ENCODE measurements at places on chromosomes 6 and 20.

GRCh38 chr20:4328541-4328940 is 313.2 kb upstream of the RNF24 start:
- DNase-seq = no peak

GRCh38 chr20:37347891-37348791 is 2.2 kb downstream of the SRC start:
- DNase-seq = no peak

DNA sequence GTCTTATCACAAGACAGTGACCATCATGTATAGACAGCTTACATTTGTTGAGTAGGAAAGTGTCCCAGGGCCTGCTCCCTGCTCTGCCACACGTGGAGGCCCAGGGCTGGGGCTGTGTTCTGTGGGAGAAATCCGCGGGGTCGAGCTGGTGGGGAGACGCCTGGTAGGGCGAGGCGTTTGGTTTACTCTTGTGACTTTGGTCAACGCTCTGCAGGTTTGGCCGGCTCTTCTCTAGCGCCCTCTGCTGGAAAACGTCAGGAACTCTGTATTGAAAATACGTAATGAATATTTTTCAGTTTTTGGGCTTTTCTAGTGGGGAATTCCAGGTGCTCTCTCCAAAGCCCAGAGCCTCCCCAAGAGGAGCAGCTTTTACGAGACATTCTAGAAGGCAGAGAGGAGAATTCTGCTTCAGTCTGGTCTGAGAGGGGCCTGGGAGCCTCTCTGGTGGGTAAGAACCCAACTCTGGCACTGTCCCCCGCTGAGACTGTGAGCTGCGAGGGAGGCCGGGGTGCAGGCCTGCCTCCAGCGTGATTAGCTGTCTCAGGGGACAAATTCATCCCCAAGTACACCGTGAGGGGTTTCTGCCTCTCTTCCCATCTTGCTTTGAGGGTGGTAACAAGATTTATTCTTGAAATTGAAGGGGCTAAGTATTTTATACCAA is 112.6 kb upstream of the RALGAPA2 start:
- DNase-seq = peak; percentile 38

DNA sequence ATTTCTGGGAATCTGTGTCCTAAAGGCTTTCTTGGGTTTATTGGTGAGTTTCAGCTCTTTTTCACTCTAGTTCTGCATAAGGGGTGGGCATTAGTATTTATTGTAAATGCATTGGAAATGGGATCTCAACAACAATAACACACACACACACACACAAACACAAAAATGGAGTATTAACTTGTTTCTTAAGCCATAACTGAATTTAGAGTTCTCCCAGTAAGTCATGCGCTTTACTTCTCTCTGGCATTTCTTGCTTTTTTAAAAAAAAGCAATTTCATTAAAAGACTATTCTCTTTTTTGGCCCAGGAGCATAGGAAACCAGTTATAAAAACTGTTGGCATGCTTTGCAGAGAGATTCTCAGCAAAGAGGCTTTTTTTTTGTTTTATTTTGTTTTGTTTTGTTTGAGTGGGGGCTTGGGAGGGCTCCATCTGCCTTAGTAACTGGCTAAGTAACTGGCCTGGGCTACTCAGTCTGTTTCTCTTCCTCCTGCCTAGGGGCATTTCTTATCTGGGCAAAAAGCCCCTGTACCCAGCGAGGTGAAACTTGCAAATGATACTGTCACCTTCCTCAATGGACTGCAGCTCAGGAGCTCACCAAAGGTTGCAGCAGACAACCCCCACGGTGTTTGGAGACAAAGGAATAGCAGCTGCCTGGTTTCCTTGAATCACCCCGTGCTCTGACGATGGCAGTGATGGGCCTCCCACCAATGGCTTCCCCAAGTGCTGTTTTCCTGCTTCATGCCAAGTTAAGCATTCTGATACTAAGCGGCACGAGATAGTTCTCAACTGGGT is 128.5 kb downstream of the BCAS1 start:
- no peak for DNase-seq

DNA sequence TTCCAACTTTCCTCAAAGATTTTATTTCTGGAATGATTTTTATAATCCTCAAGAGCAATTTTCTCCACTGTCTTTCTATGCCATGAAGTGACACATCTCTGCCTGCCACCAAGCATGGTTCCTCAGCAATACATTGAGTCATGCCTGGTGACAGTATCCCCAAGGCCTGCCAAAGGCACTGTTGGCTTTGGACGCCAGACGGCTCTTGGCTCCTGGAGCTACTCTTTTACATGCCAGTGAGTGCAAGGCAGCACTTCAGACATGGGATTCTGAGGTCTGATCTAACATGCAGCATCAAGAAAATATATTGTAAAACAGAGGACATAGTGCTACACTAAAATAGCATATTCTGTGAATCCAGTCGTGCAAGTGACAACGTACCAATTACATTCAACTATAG is 20.1 kb upstream of the PLEKHG1 start:
- DNase-seq = no peak

GRCh38 chr20:34708621-34709043 is 4.5 kb downstream of the TP53INP2 start:
- no peak for DNase-seq

DNA sequence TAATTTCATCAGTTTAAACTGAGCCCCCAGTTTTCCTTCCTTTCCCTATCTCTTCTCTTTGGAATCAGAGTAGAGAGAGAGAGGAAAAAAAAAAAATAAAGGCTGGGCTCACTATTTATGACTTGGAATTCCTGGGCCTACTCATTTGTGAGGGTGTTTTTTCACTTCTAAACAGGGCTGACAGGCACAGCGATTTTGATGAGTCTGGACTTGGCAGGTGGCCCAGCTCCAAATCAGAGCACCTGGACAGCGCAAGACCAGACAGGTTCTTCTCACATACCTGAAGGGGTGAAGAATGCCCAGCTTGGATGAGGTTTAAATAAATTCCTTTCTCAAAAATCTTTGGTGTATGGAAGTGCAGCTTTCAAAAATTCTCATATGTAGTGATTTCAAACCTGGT is 122.2 kb downstream of the KIF13A start:
- no peak for DNase-seq

- DNase-seq = no peak
Observed at GRCh38 chr6:73078333-73078862, 146.9 kb downstream of the KHDC1L start.

GRCh38 chr20:47795214-47795907 is 10.1 kb upstream of the SULF2 start:
- no peak for DNase-seq

DNA sequence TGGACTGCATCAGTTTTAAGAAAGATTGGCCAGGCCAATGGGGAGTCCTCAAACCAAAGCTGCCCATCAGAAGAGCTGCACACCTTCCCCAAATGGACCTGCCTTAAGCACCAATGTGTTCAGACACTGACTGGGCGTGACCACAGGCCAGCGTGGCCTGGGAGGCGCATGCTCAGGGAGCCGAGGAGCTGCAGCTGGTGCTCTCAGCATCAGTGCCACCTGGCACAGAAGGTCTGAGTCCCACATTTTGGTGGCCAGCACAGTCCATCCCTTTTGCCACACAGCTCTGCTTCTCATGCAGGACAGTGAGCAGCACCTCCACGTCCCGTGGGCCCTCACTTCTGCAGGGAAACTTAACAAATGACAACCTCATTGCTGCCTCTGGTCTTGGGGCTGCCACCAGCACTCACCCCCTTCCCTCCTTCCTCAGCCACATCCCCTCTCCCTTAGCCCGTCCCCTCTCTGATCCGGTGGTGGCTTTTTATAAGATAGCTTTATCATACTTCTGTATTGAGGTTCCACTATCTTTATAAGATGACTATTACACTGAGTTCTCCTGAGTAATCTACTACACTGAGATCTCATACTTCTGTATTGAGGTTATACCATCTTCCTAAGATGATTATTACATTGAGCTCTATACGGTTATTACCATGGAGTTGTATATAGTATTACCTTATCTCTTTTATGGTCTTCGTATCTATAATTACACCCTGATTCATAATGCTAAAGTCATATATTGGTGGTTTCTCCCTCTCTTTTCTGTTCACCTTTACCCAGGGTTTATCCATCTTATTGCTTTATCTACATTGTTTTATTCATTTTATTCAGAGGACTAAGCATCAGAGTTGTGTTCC is 109.1 kb downstream of the TOX2 start:
- no peak for DNase-seq

DNA sequence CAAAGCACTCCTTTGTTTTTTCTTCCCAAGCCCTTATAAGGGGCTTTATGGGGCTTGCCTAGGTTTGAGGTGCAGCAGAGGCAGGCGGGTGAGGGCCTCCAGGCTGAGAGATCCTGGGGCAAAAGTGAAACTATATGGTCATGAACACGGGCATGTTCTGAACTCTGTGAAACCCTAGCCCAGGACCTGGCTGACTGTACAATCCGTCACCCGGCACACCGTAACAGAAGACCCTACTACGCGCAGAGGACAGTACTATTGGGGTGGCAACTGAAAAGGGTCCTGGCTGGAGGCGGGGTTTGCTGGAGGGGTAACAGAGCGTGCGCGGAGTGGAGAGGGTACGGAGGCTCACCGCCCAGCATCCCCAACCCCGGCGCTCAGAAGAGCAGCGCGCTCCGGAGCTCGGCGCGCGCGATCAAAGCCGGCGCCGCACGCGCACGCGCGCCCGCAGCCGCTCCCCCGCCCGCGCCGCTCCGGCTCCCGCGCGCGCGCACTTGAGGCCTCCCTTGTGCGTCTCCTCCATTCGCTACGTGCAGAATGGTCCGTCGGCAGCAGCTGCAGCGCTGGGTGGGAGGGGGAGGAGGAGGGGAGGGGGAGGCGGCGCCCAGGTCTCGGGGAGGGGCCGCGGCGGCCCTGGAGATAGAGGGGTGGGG is 54.2 kb downstream of the MRPL14 start:
- DNase-seq = peak; percentile 87

- no peak for DNase-seq
Observed at GRCh38 chr6:75116946-75117345, 88.9 kb downstream of the COL12A1 start.

- DNase-seq = no peak
Observed at GRCh38 chr6:25623065-25623464, 28.9 kb upstream of the SCGN start.

- DNase-seq = no peak
Observed at GRCh38 chr6:147522597-147522996, 14.1 kb downstream of the SAMD5 start.

DNA sequence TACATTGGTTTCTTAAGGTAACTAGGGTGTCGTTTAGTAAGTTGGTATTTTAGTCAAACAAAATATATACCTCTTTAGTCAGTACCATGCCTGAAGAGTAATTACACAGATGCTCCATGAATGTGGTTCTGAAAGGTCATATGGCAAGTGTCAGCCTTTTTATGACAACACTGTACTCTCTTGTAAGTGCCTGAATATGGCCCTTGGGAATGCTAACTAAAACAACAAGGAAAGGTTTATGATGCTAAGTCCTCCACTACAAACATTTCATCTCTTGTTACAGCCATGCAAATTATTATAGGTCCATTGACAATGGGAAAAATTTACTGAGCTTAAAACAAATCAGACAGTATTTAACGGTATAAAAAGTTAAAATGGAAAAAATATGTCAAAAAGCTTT is 39.0 kb upstream of the SUPT3H start:
- no peak for DNase-seq

DNA sequence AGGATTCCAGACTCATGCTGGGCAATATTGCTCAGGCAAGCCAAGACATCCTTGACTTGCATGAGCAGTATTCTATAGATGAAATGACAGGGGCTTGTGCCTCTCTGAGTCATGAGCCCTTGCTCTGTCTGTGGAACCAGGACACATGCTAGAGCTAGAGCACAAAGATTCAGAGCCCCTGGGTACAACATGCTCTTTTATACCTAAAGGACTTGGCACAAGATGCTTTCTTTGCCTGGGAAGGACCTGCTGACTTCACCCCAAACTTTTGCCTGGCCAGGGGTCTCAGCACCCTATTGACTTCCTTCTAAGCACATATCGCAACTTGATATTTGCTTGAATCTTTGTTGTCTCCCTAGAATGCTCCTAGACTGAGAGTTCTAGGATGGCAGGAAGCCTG is 27.4 kb downstream of the TGM6 start:
- no peak for DNase-seq

DNA sequence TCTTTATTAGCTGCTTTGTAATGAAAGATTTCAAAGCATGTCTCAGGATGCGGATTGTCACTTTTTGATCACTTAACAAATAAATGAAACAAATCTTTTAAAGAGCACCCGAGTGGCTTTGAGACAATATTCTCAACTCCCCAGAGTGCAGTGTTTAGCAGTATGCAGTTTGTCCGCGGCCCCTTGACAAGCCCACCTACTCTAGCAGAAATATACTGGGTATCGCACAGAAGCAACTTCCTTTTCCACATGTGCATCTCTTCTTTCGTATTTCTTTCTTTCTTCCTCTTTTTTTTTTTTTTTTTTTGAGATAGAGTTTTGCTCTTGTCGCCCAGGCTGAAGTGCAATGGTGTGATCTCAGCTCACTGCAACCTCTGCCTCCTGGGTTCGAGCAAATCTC is 84.5 kb upstream of the FAM184A start:
- no peak for DNase-seq
